ENCODE measurements at places on chromosomes 1 and 21. TPM values are rescaled to one million over a fixed set of nuclear protein-coding genes. Genes with fewer than 3 reads are reported as not detected.

DNA sequence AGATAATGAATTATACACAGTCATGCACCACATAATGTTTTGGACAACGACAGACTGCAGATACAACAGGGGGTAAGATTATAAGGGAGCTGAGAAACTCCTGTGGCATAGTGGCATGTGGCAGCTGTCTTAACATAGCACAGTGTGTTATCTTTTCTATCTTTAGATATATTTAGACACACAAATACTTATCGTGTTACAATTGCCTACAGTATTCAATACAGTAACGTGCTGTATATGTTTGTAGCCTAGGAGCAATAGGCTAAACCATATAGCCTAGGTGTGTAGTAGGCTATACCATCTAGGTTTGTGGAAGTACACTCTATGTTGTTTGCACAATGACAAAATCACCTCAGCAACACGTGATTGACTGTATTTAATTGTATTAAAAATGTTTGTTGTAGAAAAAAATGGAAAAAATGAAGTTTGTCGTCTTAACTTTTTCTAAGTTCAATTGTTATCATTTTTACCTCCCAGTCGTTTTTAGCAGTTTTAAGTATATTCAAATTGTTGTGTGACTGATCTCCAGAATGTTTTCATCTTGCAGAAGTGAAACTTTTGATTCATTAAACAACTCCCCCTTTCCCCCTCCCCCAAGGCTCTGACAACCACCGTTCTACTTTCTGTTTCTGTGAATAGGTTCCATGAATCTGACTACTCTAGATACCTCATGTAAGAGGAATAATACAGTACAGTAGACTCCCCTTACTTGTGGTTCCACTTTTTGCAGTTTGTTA is 351.0 kb upstream of the B3GALT2 start:
- H3K4me3 ChIP-seq = no peak overlapping the region
- no peak for DNase-seq
- no peak overlapping the region for H3K27ac ChIP-seq
- H3K4me1 ChIP-seq = no peaks in the 10 kb centered on the region
- H3K36me3 ChIP-seq = no peaks in the 10 kb centered on the region

- H3K27ac ChIP-seq = no peak overlapping the region
- no peaks in the 10 kb centered on the region for H3K4me1 ChIP-seq
- no peak for DNase-seq
- H3K4me3 ChIP-seq = no peak overlapping the region
- H3K27me3 ChIP-seq = no peaks in the 10 kb centered on the region
Measured at GRCh38 chr1:160550572-160551034, 27.5 kb upstream of the SLAMF6 start.

- H3K4me3 ChIP-seq = no peak overlapping the region
- no peaks in the 10 kb centered on the region for H3K4me1 ChIP-seq
- peak; percentile 50 for DNase-seq
- peaks cover 56% of the 10 kb centered on the region for H3K27me3 ChIP-seq
Measured at GRCh38 chr1:26361605-26362122, 7.7 kb upstream of the CRYBG2 start.

GRCh38 chr1:19049798-19050197 is 93.3 kb upstream of the IFFO2 start:
- no peaks in the 10 kb centered on the region for H3K36me3 ChIP-seq
- H3K27me3 ChIP-seq = peaks cover 18% of the 10 kb centered on the region
- DNase-seq = peak; percentile 39
- H3K4me3 ChIP-seq = no peak overlapping the region
- no peak overlapping the region for H3K27ac ChIP-seq
- H3K4me1 ChIP-seq = peaks cover 16% of the 10 kb centered on the region

DNA sequence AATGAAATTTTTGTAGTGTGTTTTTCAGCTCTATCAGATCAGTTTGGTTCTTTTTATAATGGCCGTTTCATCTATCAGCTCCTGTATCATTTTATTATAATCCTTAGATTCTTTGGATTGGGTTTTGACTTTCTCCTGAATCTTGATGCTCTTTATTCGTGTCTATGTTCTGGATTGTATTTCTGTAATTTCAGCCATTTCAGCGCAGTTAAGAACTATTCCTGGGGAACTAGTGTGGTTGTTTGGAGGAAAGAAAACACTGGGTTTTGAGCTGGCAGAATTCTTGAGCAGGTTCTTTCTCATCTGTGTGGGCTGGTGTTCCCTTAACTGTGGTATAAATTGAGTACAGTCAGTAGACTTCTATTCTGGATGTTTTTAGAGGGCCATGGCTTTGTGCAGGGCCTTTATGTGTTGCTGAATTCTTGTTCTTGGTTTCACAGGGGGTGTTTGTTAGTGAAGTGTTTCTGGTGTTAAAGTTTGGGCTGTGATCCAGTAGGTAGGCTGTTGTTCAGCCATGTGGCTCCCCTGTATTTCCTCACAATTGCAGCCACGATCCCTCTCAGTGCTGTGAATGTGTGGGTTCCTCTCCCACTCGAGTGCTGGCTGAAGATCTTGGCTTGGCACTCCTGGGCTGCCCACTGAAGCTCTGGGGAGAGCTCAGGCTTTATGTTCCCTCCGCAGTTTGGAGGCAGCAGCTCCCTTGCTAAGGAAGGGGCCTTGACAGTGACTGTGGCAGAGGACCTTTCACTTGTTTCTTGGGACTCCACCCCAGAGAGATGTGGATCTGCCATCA is 56.0 kb upstream of the CCDC190 start:
- H3K27me3 ChIP-seq = no peaks in the 10 kb centered on the region
- no peak for DNase-seq
- H3K36me3 ChIP-seq = no peaks in the 10 kb centered on the region
- no peak overlapping the region for H3K4me3 ChIP-seq
- H3K4me1 ChIP-seq = peaks cover 16% of the 10 kb centered on the region

DNA sequence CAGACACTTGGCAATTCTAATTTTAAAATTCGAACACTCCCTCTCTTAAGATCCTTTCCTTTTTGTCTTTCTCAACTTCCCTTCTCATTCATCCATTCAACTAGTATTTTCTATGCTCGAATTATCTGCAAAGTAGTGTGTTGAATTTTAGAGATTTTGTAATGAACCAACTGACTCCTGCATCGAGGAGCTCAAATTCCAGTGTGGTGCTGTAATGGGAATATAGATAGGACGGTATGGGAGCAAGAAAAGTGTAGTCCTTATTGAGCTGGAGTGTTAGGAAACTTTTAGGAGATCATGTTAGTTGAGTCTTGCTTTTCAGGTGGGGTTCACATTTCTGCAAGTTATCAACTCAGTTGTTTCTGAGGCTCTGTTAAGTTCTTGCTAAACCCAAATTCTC is 897.5 kb downstream of the TTLL7 start:
- DNase-seq = no peak
- H3K36me3 ChIP-seq = no peaks in the 10 kb centered on the region
- H3K4me1 ChIP-seq = no peaks in the 10 kb centered on the region
- H3K27ac ChIP-seq = no peak overlapping the region
- no peaks in the 10 kb centered on the region for H3K27me3 ChIP-seq

DNA sequence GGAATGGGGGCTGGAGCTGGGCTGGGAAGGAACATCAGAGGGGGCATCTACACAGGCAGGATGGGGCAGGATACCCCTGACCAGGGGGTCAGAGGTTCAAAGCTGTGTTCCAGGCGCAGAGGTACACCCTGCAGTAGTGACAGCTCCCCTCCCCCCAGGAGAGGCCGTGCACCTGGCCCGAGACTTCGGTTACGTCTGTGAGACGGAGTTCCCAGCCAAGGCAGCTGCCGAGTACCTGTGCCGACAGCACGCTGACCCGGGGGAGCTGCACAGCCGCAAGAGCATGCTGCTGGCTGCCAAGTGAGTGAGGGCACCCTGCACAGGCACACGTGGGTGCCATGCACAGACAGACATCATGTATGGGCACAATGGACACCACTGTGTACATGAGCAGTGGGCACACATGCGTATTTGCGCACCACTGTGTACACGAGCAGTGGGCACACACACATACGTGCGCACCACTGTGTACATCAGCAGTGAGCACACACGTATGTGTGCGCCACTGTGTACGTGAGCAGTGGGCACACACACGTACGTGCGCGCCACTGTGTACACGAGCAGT is 17.4 kb downstream of the TFAP2E start:
- no peaks in the 10 kb centered on the region for H3K36me3 ChIP-seq
- no peak for DNase-seq
- no peaks in the 10 kb centered on the region for H3K4me1 ChIP-seq
- no peaks in the 10 kb centered on the region for H3K27me3 ChIP-seq

DNA sequence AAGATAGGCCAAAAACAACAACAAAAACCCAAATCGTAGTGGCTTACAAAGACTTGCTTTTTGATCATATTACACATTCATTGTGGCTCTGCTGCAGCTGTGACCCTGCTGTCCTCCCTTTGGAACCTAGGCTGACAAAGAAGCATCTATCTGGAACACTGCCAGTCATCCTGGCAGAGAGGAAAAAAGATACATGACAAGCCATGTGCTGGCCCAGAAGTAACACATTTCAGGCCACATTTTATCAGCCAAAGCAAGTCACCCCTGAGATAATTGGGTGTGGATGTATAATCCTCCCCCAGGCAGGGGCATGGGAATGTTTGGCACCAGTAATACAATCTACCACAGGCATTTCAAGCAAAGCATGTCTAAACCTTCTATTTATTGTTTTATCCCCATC is 37.2 kb upstream of the AGO1 start:
- peak overlapping the region; percentile 12 for H3K27ac ChIP-seq
- H3K27me3 ChIP-seq = no peaks in the 10 kb centered on the region
- H3K4me3 ChIP-seq = no peak overlapping the region
- H3K36me3 ChIP-seq = peaks cover 40% of the 10 kb centered on the region
- no peak for DNase-seq

DNA sequence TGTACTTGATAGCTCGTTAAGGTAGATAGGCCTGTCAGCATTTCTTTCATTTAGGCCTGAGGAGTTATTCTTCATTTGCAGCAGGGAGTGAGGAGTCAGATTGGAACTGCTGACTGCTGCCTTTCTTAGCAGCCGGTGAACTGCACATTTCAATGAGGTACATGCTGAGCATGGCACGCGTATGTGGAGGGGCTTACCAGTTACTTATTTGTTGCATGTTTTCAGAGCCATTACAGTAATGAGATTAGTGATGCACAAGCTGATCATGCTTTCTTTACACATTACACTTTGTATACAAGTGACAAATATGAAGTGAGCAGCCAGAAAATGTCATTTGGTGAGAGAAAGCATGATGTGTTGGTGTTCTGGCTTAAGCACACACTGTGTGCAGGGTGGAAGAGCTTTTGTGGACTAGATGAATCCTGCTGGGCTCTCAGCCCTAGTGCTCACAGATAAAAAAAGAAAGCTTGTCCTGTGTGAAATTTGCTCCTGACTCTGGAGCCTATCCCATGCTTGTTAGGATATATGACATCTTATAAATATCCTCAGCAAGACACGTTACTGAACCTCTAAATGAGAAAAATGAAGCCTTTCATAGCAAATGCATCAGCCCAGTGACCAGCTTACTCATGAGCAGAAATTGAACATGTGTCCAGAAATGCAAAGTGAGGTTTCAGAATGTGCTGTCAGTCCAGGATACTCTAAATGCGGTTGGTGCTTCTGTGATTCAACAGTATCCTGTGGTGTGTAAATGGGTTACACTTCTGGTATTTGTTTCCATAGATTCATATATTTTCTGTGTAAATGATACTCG is 574.7 kb upstream of the ADGRL2 start:
- DNase-seq = no peak
- no peaks in the 10 kb centered on the region for H3K27me3 ChIP-seq
- H3K27ac ChIP-seq = no peak overlapping the region
- H3K36me3 ChIP-seq = no peaks in the 10 kb centered on the region

DNA sequence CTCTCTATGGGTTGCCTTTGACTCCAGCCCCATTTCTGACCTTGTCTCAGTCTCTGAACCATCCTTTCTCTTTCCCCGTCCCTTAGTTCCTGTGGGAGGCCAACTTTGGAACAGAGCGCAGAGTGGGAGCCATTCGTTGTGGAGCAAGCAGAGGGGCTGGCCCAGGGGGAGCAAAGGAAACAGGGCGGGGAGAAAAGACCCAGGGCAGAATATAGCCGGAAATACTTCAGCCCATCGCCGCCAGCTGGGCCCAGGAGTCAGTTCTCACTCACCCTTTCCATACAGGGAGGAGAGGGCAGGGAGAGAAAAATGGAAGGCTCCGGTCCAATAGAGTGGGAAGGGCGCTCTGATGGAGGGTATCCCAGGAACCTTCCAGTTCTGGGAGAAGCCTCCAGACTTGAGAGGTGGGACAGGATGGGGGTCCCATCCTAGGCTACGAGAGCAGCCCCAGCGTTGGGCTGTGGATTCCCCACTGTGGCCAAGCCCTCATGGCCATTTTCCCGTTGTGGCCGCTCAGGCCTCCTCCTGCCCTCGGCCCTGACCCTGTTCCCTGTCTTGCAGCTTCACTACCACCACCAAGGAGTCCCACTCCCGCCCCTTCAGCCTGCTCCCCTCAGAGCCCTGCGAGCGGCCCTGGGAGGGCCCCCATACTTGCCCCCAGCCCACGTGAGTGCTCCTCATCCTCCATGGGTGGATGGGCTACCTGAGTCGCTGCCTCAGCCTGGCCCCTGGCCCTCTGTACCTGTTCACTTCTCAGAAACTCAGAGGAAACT is 10.9 kb downstream of the PEAR1 start:
- no peak overlapping the region for H3K4me3 ChIP-seq
- no peak for DNase-seq
- H3K27me3 ChIP-seq = no peaks in the 10 kb centered on the region
- peaks cover 39% of the 10 kb centered on the region for H3K36me3 ChIP-seq
- peaks cover 59% of the 10 kb centered on the region for H3K4me1 ChIP-seq
- no peak overlapping the region for H3K27ac ChIP-seq

DNA sequence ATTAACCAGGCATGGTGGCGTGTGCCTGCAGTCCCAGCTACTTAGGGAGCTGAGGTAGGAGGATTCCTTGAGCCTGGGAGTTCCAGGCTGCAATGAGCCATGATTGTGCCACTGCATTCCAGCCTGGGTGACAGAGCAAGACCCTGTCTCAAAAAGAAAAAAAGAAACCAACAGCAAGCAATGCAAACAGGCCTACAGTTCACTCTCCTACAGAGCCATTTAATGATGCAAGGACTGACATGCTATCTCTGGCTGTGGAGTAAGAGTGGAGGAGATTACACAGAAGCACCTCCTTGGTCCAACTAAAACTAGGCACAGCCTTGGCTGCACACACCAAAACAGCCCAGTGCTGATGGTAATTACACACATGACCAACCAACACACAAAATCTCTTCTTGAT is 127.5 kb upstream of the SOD1 start:
- no peaks in the 10 kb centered on the region for H3K4me1 ChIP-seq
- H3K4me3 ChIP-seq = no peak overlapping the region
- no peak overlapping the region for H3K27ac ChIP-seq

DNA sequence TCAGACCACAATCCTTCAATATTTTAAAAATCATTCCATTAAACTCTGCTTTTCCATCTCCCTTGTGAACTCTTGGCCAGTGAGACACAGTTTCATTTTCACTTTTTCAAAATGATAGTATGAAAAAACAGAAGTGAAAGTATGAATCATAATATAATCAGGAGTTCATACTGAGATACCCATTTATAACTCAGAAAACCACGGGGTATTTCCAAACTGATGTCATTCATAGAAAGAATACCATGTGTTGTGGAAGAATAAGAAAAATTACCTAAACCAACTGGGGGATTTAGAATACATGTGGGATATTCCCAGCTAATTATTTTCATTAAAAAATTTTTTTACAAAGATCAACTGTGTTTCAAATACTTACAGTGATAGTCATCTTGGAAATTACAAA is 149.9 kb downstream of the MRPL39 start:
- no peaks in the 10 kb centered on the region for H3K27me3 ChIP-seq
- peaks cover 14% of the 10 kb centered on the region for H3K4me1 ChIP-seq
- peak; percentile 42 for DNase-seq
- H3K27ac ChIP-seq = no peak overlapping the region
- no peaks in the 10 kb centered on the region for H3K36me3 ChIP-seq
- H3K4me3 ChIP-seq = no peak overlapping the region

SLC26A9 gene
- total RNA-seq = not detected

ARHGAP30 gene
- not detected for total RNA-seq

RBP7 gene
- not detected for total RNA-seq

C8A gene
- total RNA-seq = not detected

MYOM3 gene
- not detected for total RNA-seq
